NCI-H1105 treated with DMSO at 0.1 percent for 48 hours (cell line): ENCODE measurements at places on chromosomes 11 and 22.

GRCh38 chr22:29154364-29155048 lies 51.2 kb upstream of the EMID1 start:
- peak; percentile 60 for DNase-seq

DNA sequence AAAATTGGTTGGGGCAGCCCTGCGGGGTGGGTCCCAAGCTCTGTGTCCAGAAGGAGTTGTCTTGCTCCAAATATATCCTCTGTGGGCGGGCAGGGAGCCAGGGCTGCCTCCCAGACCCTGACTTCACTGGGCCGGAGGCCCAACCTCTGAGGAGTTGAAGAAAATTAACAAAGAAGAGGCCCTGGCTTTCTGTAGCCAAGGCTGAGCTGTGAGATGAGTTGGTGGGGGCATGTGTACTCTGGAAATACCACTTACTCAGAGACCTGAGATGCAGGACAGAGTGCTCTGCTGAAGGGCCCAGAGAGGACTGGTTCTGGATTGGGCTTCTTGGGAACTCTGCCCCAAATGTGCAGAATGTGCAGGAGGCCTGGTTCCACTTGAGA lies 96.3 kb downstream of the SWAP70 start:
- DNase-seq = no peak

GRCh38 chr11:76329983-76330382 lies 50.9 kb downstream of the THAP12 start:
- DNase-seq = no peak

GRCh38 chr11:35056391-35057093 lies 82.4 kb upstream of the CD44 start:
- no peak for DNase-seq

GRCh38 chr11:60978546-60979380 lies 7.3 kb downstream of the CD6 start:
- no peak for DNase-seq

DNA sequence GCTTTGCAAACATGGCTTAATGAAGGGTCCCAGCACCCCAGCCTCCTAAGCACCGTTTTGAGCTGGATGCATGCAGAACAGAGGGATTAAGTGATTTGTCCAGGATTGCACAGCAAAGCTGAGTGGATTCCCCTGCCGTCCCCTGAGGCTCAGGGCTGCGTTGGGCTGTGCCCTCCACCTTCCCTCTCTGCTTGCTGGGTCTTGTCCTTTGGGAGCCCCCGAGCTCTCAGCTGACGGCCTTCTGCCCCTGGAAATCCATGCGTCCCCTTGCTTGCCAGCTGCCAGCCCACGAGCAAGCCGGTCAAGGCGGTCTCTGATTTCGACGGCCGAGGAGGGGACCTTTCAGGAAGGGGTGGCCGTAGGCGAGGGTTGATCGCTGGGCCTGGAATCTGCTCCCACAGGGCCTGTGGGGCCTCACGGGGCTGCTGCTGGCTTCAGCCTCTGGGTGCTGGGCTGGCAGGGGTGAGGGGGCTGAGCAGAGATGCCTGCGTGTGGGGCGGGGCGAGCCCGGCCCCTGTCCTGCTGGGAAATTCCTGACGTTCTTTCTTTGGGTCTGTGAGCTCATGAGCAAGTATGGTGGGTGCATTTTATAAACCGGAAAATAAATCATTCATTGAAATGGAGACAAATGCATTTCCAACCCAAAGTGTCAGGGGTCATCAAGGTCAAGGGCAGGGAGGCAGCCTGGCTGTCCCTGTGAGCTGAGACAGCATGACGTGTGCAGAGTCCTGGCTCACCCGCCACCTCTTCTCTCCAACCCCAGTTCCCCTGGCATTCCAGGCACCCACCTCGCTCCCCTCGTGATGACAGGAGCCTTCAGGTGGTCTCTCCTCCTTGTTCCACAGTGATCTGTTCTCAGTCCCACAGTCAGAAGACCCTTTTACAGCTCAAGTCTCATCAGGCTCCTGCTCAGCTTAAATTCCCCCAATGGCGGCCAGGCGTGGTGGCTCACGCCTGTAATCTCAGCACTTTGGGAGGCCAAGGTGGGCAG lies 28.1 kb downstream of the FGF4 start:
- no peak for DNase-seq

GRCh38 chr11:14789879-14790484 lies 102.0 kb downstream of the CYP2R1 start:
- DNase-seq = peak; percentile 33

GRCh38 chr22:17705546-17705945 lies 67.0 kb downstream of the BCL2L13 start:
- DNase-seq = no peak

- DNase-seq = no peak
Observed at GRCh38 chr11:926341-926916, 759 bp downstream of the AP2A2 start.

DNA sequence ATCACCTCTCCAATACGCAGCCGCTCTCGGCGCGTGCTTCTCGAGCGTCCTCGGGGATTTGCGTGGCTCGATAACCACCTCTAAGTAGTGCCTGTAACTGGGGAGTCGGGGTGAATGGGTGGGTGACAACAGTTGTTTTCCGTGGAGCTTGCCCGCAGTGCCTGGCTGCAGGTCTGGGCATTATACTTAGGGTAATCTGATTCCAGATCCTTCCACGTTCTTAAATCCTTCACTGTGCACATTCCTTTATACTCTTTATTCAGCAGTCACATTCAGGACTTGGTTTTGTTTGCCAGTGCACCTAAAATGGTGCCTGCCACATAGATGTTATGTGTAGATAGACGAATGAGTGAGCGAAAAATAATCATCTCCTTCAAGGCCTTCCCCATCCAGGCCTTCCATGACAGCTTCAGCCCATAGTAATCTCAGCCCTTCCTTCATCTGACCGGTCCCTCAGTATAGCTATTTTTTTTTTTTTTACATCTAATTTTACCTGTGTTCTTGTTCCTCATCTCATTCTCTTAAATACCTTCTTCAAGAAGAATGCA lies 602 bp downstream of the NAT10 start:
- no peak for DNase-seq

DNA sequence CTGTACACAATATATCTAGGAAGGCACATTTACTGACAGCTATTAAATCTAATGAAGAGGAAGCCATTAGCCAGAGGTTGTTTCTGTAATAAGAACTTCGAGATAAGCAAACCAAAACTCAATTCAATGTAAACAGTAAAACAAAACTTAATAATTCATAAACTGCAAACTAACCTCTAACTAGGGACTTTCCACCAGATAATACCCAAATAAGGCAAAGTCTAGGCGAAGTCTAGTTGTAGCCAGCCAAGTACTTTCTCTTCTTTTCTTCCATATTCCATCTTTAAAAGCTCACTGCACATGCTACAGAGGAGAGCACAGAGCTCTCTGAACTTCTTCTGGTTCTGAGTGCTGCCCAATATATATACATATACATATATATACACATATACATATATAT lies 229.9 kb upstream of the ANO5 start:
- no peak for DNase-seq

DNA sequence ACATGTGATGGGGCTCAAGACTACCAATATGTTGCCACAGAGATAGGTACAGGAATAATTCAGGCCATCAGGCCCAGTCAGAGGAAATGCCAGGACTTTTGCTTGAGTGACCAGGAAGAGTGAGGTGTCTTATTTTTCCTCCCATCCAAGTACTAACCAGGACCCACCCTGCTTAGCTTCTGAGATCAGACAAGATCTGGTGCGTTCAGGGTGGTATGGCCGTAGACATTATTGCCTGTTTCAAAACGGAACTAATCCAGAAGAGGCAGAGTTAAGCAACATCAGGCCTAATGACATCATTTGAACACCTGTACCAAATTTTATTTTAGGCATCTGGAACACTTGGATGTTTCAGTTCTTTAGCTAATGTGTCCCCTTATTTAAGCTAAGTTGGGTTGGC lies 205.5 kb upstream of the POU2AF2 start:
- DNase-seq = no peak

GRCh38 chr22:37784829-37785495 lies 22.8 kb upstream of the GCAT start:
- DNase-seq = peak; percentile 34

DNA sequence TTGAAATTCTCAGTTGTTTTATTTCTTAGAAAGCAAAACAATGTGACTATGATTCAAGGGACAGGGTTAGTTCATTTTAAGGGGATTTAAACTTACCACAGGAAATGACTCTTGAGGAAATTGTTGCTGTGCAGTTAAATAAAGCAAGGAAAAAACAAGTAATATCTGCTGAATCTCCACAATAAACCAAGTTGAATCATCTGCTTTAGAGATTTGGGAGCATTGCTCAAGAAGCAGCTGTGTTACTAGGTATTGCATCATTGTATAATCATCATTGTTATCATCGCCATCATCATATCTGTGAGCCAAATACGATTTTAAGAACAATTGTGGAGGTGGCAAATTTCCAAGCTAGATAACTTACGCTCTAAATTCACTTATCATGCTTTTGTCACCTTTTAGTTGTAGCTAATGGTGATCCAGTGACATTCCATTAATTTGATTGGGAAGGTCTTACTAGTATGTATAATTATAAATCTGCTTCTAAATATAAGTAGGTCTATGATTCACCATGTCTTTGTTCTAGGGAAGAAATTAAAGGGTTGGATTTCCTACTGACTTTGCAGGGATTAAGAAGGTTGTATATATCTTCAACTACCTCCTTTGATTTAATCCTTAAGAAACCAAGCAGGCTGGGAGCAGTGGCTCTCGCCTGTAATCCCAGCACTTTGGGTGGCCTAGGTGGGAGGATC lies 19.9 kb downstream of the MMP10 start:
- peak; percentile 23 for DNase-seq

- DNase-seq = no peak
Observed at GRCh38 chr11:69890476-69890875, 71.3 kb upstream of the FGF3 start.

DNA sequence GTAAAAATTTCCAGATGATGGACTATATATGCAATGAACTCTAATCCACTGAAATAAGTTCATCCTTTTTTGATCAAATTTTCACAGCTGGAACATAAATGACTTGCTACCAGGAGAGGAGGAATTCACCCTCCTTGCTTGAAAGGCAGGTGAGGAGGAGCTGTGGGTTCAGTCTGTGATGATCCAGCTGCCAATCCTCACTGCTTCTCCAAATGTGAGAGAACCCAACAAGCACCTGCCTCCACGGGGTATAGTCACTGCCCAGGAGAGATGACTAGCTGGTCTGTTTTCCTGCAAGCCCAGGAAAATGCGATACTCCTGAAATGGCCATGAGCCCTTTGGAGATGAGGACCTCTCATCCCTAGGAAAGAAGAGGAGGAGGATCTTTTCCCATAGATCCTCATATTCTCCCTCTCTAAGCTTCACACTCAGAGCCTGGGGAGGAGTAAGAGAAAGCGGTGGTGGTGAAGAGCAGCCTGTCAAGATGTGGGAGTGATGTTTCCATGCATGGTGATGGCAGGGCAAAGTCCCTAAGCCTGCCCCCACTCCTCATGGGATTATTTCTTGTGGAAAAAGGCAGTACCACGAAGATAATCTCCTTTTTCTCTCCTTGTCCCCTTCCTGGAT lies 77.9 kb upstream of the USP47 start:
- no peak for DNase-seq
